ENCODE measurements at places on chromosomes 6 and 20.
A peak's percentile ranks its signal among the peaks of the same experiment; 100 is the strongest.

- DNase-seq, result peak; percentile 79
Measured at GRCh38 chr20:43537921-43538877, 20.6 kb upstream of the SGK2 start.

DNA sequence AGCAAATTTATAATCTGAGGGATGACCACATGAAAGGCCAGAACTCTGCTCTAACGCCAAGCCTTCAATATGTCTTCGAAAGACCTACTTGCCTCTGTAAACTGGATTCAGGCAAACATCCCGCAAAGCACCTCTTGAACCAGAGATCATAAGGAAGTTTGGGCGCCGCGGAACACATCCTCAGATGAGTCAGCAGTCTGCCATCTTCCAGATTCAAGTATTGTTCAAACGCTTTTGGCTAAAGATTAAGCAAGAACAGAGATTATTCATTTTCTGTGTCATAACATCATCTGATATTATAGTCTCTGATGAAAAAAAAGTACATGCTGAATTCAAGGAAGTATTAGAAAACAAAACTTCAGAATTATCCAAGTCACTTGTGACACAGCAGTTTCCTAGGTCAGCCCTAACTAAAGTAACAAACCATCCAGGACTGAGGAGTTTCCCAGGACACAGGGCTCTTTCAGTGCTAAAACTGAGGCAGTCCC, 20.8 kb downstream of the TBC1D7 start:
- DNase-seq, result peak; percentile 33

DNA sequence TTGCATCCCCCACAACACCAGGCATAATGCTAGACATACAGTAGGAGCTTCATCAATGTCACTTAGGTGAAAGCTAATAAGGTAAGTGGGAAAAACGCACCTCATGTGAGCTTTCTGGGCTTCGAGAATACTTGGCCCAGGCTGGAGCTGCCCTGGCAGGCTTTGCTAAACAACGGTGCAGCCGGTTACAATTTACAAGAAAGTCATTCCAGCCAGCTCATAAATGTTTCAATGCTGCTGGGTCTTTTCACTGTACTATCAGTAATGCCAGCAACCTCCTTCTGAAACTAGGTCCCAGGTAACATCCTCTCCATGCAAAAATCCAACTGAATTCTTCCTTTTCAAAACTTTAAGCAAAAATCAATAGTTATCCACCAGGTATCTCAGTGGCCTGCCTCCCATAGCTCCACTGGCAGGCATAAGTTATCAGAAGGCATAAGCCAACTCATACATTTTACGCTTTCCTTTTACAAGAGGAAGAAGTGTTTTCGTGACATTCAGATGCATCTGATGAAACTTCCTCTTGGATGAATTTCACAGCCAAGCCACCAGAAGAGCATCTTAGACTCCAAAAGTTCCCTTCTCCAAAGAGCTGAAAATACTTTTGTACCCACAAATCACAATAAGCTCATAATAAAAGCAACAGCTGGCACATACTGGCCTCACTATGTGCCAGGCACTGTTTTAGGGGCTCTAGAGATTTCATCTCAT, 56.3 kb downstream of the RTN4IP1 start:
- DNase-seq, result no peak

DNA sequence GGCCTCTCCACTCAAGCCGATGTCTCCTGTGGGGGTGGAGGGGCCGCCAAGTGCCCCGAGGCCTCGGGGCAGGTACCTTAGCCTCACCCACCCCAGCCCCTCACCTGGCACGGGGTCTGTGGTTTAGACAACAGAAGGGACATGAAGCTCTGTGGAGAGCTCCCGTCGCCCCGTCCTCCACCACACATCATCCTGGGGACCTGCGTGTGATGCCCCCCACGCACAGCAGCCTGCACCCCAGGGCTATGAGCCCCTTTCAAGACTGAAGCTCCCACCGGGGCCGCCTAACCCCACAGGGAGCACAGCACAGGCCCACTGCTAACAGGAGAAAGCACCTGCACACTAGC, 8.2 kb downstream of the KCNQ2 start:
- no peak for DNase-seq

GRCh38 chr20:15375836-15376235, 1038.4 kb upstream of the FLRT3 start:
- DNase-seq, result no peak

- no peak for DNase-seq
Measured at GRCh38 chr6:37745748-37746147, 48.1 kb upstream of the MDGA1 start.

DNA sequence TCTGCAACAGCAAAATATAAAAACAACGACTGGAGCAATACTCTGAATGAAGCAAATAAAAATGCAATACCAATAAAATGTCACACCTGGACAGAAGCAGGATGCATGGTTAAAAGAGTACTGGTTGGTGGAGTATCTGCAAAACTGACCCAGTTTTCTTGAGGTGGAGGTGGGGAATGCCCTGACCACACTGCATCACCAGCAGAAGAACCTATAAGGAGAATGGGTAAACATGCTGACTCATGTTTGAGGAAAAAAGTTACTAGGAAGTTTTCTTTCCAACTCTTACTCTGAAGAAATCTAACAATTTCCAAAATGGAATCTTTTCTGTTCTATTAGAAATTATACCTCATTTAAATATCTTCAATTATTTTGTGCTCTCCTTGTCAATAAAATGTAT, 43.6 kb downstream of the REPS1 start:
- no peak for DNase-seq

DNA sequence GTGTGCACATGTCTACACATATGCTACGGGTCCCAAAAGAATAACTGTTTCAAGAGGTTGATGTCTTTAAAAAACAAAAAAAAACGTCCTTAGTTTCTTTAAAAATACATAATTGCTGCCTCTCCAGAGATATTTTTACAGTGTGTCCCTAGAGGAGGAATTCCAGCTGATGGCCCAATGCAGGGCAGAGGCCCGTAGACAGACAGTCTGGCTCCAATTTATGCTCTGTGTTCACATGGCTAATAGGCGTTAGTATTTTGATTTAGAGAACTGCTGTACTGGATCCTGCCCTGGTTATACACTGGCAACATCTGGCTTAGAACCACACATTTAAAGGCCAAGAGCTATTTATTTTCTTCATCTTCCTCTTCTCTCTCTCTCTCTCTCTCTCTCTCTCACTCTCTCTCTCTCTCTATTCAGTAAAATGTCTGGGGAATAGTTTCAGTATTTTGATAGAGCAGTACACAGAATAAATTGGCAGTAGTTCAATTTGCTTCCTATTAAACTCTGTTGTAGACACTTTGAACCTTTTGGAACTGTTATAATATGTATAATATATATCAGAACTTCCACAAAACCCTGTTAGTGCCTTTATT, 260.6 kb downstream of the EYA4 start:
- no peak for DNase-seq

DNA sequence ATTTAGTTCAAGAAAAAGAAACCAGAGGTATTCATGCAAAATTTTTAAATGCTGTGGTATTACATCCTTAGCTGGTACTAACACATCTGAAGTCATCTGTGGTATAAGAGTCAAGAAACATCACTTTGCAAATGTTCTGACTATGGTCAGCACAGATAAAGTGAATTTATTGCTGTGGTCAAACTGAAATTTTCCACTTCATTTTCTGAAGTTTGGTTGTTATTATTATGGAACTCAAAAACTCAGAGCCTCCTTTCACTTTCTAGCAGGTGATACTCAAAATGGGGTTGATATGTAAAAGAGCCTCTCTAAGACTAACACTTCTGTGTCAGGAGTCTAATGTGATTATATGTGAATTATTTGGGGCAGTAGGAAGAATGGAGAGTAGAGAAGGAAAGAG, 257.8 kb downstream of the RNGTT start:
- no peak for DNase-seq

DNA sequence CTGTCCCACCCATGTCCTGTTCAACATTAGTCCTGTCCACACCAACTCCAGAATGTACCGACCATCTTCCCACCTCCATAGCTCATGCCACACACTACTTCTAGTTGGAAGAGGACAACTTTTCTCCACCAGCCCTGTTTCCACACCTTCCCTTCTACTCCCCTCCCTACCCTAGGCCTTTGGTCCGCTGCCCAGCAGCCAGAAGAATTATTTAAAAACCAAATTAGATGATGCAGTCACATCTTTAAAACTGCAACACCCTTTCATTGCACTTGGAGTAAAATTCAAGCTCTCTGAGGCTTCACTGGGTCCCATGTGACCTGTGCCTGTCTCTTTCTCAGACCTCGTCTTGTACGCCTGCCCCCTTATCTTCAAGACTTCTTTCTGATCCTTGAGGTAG, 53.8 kb downstream of the BANF2 start:
- DNase-seq, result no peak

GRCh38 chr6:16196260-16196983, 42.0 kb upstream of the GMPR start:
- no peak for DNase-seq

- no peak for DNase-seq
Measured at GRCh38 chr6:38057994-38058393, 238.5 kb downstream of the ZFAND3 start.

- DNase-seq, result no peak
Measured at GRCh38 chr6:77834591-77834996, 181.8 kb downstream of the MEI4 start.

DNA sequence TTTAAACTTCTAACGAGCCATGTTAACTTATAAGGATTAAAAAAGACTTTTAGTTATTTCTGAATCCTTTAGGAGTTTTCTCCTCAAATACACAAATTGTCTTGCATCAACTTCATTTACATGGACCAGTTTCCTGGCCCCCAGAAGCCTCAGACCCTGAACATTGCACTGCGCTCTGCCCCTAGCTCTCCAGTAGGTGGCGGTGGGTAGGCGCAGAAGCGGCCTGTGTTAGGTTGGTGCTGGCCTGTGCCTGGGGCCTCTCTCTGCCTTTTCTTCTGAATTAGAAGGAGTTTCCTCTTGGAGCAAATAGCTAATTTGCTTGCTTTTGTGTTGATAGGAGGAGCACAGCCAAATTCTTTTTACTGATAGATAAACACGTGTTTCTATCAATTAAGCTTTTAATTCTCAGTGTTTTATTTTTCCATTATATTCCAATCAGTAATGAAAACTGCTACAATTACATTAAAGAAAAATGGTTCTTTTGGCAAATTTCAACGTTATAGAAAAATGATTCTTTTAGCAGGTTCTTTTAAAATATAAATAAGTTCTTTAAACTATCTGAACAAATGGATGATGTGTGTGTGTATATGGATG, 44.4 kb downstream of the DTD1 start:
- DNase-seq, result peak; percentile 29

DNA sequence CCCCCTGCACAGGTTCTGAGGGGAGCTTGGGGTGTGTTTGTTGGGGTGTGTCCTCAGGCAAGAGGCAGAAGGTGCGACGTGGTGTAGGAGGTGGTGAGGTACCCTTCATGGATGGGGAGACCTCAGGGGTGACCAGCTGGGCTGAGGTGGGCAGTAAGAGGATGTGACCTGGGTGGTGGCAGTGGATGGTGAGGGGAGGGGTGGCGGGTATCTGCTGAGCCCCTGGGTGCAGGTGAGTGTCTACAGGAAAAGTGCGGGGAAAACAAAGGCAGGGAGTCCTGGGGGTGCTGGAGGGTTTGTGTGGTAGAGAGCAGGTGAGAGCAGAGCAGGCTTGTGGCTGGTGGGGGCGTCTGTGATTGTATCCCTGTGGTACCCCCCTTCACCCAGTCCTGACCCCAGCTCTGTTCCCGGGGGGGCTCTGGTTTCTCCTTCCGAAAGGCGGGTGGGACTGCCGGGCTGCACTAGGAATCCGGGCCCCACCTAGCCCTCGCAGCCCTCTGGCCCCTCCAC, 631 bp downstream of the RAET1L start:
- DNase-seq, result no peak

- DNase-seq, result no peak
Measured at GRCh38 chr6:156102129-156102528, 646.5 kb upstream of the NOX3 start.

DNA sequence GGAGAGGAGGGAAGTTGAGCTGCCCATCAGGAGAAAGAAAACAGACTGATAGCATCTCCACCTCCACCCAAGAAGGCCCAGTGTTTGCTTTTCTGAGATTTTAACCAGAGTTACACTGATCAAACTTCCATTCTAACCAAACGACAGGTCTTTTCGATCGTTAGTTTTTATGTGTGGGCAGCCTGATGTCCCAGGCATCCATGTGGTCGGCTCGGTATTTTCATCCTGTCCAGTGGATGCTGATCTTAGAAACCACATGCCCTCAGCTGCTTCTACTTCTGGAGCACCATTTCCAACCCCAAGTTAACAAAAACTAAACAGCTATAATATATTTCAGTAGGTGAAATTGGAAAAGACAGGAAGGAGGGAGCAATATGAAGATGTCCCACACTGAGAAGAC, 536.8 kb upstream of the JAG1 start:
- DNase-seq, result no peak

- DNase-seq, result peak; percentile 59
Measured at GRCh38 chr6:8888468-8888867, 453.1 kb upstream of the SLC35B3 start.

GRCh38 chr6:147560670-147561069, 52.2 kb downstream of the SAMD5 start:
- DNase-seq, result no peak

DNA sequence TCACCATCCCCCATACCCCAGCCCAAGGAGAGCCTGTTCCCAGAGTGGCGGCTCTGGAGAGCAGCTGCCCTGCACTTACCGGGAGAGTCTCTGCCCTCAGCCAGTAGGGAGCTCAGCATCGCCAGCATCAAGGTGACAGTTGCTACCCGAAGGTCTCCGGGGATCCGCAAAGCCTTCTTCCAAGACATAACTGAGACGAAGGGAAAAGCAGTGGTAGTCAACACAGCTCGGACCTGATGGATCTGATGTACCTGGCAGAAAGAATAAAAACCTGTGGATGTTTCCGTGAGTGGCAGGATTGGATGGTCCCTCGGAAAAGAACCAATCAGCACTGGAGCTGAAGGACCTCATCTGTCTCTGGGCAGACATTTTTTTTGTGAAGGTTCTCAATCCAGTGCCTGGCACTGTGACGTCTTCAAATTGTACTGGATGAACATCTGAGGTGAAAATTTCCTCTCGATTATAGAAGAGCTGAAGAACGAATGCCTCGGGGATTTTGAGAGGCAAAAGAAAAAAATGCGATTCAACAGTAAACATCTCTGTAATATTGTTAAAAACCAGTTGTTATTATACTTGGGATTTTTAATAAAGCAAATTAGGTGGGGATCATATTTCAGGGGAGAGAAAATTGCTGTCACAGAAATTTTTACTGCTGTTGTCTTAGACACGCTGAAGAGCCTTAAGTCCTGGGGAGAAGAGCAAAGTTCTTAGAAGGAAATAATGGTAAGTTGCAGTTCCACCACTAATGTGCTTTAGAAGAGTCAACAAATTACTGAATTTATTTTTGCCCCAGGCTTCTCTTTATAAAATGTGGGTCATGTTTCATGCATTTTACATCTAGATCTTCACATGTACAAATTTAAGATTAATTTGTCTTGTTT, at the start of gene HLA-DQB1:
HLA-DQB1 (minus strand) TSS at position 238 of the 881 bp plus-strand sequence; CDS start at position 188, 50 bp downstream.
- DNase-seq, result peak; percentile 18
